ENCODE measurements at places on chromosomes 1 and 21.

GRCh38 chr1:30678209-30678608, 45.2 kb downstream of the MATN1 start:
- DNase-seq, result no peak

- DNase-seq, result no peak
Observed at GRCh38 chr1:172915271-172915670, 135.5 kb downstream of the TNFSF18 start.

GRCh38 chr1:117852853-117853553, 76.4 kb downstream of the GDAP2 start:
- no peak for DNase-seq

DNA sequence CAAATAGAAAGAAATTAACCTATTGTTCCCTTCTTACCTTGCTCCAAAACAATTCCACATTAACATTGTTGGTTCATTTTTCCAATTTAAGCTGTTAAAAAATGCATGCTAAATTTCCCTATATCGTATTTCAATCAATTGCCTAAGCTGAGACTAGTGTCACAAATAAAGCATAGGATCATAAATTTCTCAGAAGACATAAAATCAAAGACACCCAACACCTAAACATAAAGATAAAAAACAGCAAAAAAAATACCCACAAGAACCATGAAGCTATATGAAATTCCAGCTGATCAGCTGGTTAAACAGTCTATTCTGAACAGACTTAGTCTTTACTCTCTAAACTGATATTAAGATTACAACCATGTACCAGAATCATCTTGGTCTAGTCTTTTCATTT, 32.3 kb downstream of the ACBD6 start:
- no peak for DNase-seq

- no peak for DNase-seq
Observed at GRCh38 chr1:18908911-18909771, 6.8 kb upstream of the ALDH4A1 start.

GRCh38 chr1:53331446-53332185, 3.7 kb upstream of the LRP8 start:
- DNase-seq, result no peak

GRCh38 chr1:117054068-117054467, 6.1 kb upstream of the TTF2 start:
- no peak for DNase-seq

GRCh38 chr1:238457610-238458009, 566.9 kb upstream of the ZP4 start:
- DNase-seq, result no peak

DNA sequence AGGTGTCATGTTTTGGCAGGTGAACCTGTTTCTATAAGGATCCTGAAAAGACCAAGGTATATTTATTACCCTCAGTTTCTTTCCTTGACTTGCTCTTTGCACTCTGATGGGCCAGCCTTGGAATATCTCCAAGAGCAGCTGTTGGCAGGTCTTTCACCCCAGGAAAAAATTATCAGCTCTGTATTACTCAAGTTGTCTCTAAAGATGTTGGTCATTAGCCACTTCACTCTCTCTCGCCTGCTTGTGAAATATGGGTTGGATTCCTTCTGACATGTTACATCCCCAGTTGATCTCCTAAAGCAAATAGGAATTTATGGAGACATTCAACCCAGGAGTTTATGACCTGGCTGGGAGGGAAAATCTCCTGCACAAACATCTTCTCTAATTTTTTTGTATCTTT, 85.9 kb downstream of the KCNJ15 start:
- no peak for DNase-seq

DNA sequence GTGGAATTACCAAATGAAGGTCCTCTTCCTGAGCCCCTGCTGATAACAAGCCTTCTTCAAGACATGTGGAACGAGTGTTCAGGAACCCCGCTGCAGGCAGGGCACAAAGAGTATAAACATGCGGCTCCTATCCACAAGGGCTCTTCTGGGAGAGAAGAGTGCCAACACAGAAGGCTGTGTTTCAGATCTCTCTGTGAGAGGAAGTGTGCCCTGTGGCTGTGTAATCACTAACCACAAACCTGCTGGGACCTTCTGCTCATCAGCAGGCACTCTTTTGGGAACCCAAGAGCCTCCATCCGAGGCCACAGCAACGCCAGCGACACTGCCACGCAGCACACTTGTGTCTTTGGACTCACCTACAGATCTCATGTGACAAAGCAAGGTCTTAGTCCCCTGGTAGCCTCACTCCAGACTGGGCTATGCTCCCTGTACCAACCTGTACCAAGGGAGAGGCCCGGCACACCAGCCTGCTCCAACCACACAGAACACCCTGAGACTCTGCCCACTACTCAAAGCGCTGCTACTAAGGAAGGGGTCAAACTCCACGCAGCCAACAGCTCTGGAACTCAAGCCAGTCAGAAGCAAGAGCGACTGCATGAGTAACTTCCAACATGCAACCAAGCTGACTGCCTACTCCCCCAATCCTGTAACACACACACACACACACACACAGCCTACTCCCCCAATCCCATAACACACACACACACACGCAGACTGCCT, 7.8 kb downstream of the PTTG1IP start:
- DNase-seq, result no peak

DNA sequence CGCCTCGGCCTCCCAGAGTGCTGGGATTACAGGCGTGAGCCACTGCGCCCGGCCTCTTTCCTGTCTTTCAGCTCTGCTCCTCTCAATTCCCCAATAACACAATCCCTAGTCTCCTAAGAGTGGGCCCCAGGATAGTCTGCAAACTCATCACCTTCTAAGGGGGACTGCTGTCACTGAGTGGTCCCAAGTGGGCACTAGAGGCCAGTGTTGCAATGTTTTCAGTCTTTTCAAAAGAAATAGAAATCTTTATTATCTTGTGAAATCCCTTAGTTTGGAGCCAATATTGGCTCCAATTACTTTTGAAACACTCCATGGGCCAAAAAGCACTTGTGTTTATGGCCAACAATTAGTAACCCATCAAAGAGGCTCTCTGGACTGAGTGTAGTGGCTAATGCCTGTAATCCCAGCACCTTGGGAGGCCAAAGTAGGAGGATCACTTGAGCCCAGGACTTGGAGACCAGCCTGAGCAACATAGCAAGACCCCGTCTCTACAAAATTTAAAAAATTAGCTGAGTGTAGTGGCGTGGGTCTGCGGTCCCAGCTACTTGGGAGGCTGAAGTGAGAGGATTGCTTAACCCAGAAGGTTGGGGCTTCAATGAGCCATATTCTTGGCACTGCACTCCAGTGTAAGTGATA, 28.6 kb upstream of the ZNF697 start:
- DNase-seq, result no peak

DNA sequence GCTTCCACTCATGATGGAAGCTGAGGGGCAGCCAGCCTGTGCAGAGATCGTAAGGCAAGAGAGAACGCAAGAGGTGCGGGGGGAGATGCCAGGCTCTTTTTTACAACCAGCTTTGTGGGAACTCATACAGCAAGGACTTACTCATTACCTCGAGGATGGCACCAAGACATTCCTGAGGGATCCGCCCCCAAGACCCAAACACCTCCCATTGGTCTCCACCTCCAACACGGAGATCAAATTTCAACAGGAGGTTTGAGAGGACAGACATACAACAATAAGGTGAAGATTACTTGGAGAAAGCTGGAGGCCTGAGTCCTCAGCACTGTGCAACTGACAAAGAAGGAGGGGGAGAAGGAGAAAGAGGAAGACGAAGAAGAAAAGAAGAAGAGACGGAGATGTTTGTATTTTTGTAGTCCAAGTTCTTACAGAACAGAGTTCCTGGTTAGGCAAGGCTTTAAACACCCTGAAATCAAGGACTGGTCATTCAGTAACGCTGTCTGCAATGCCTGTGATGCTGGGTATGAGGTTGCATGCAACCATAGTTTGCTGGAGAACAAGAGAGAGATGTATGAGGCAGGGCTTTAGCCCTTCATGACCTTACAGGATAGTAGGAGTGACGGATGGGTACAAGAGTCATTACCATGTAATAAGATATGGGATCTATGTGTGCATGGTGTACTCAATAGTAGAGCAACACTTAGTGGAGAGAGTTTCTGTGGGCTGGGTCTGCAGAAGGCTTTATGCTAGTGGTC, 19.7 kb upstream of the GALNT2 start:
- no peak for DNase-seq

DNA sequence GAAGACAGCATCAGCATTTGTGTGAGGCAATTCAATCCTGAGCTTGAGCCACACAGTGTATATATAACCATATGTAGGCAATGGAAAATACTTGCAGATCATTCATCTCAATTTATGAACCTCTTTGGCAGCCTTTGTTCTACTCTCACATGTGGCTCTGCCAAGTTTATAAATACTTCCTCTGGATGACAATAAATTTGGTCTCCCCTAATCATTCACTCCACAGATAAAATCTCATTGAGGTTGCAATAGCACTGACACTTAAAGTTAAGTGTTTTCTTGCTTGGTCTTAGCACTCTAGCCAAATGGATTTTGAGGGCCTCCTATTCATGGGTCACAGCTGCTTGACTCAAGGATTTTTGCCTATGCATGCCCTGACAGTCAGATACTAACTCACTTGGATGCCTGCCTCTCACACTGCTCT, 136.6 kb upstream of the VANGL1 start:
- DNase-seq, result no peak

DNA sequence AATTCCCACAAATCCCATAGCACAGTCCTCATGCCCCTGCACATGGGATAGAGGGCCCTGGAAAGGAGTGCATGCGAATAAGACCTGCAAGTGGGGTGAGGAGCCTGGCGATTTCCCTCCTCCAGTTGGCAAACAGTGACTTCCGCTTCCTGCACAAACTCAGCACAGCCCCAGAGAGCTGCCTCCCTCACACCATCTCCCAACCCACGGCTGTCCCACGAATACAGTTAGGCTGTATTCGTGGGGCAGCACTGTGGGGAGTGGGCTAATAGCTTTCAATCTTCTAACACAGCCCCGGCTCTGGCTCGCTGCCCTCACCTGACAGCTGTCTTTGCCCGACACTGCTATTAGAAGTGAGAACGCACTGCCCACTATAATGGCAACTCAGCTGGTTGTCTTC, 28.2 kb upstream of the CNTN2 start:
- no peak for DNase-seq

DNA sequence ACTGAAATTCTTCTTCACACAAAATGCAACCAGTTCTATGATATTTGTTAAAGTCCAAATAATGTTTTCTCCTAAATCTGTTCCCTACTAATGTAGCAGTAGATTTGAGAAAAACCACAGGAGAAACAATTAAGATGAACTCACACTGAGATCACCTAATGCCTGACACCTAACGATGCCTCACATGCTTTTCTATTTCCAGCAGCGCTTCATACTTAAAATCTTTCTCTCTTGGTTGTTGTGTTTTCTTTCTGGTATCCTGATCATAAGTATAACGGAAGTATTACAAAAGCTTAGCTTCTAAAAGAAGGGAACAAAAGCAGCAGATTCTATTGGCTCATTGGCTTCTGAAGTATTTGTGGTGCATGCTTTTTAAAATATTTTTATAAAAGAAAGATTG, 267.2 kb upstream of the SGIP1 start:
- no peak for DNase-seq

GRCh38 chr1:42784946-42785693, at the start of gene TMEM269:
TSS of gene TMEM269 (plus strand) at chr1:42784991. CDS start at chr1:42789894, 4,903 bp downstream.
- no peak for DNase-seq

DNA sequence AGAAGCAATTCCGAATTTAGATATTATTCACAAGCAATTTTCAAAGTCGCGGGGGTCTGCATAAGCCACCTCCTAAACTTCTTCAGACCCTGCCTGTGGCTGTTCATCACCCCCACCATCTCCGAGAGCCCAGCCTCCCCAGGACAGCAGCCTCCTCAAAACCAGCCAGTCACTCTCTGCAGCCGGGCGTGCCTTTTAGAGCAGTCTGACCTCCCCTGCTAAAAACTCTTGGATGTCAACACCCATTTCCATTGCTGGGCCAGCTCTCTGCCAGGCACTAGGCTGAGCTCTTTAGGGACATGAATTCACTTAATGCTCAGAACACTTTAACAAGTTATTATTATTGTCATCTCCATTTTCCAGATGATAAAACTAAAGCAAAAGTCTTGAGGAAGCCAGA, 11.7 kb downstream of the ADPRS start:
- no peak for DNase-seq

DNA sequence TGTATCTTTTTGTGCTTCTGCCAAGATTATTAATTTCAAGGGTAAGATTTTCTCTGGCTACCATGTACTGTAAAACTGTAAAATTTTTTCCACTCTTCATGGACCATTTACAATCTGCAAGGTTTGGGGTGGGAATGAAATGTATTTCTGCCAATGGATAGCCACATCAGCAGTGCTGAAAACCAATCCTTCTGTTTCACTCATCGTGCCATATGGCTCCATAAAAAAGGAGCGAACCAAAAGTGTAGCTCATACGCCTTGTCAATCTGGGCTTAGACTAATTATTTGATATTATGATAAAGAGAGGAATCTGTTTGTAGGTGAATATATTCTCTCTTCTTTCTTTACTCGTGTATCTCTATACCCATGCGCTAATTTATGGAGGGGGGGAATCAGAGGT, 3.0 kb upstream of the SLC44A5 start:
- DNase-seq, result no peak

GRCh38 chr1:151787689-151788088, 2.6 kb downstream of the TDRKH start:
- no peak for DNase-seq

GRCh38 chr21:44881198-44881872, 7.8 kb upstream of the PTTG1IP start:
- DNase-seq, result no peak

DNA sequence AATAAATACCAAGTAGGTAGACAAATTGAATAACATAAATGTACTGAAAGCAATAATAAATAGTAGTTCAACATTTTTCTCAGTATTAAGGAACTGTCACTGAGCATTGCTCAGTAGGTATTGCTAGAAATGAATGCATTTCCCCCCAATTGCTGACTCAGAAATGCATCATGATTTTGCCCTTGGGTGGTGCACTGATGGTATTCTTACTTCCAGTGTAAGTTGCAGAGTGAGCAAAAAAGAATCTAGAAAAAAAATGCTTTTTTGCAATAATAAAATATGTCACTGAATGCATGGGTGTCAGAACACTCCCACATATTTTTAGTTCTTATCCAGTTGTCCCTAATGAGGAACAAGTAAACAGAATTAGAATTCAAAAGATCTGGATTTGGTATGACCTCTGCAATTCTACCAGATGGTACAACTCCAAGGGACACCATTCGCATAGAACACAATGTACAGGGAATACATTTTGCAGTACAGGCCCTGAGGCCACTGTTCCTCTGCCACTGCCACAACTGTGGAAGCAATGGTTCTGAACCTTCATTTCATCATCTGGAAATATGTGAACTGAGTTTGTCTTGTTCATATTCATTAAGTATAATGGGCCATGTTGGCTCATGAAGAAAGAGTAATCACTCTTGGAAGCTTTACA, 78.0 kb downstream of the ATP6V1G3 start:
- no peak for DNase-seq

DNA sequence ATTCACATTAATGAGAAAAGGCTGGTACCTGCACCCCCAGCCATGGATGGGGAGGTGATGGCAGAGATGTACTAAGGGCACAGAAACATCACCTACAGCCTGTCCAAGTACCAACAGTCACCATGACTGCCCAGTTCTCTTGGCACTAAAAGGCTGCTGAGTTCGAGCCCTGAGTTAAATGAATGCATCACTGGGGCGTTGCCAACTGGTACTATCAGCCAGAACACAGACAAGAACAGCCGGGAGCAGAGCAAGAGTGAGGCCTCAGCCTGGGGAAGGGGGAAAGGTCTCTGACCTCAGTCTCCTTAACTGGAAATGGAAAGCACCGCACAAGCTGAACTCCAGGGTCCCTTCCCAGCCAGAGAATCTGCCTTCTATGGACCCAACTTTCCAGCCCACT, 60.5 kb downstream of the GLIS1 start:
- no peak for DNase-seq

Measured in stimulated activated CD4-positive, alpha-beta T cell treated with anti-CD3 and anti-CD28 coated beads, Interleukin-15, amount 100 ng/mL, for 1 hour (primary cell).